ENCODE measurements at places on chromosomes 1 and 21.

DNA sequence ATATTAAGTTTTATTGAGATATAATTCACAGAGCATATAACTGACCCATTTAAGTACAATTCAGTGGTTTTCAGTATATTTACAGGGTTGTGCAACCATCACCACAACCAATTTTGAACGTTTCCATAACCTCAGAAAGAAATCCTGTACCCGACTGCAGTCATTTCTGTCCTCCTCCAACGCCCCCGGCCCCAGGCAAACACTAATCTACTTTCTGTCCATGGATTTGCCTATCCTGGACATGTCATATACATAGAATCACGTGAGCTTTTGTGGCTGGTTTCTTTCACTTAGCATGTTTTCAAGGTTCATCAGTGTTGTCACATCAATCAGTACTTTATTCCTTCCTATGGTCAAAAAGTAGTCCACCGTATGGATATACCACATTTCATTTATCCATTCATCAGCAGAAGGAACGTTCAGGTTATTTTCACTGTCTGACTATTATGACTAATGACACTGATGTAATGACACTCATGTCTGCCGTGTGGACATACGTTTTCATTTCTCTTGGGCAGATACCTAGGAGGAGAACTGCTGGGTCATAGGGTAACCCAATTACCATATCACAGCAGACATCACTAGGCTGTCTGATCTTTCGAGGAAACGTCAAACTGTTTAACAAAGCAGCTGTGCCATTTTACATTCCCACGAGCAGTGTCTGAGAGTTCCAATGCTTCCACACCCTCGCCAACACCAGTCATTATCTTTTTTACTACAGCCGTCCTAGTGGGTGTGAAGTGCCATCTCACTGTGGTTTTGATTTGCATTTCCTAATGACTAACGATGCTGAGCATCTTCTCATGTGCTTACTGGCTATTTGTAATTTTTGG, 30.8 kb downstream of the MRPL37 start:
- DNase-seq = peak; percentile 71

DNA sequence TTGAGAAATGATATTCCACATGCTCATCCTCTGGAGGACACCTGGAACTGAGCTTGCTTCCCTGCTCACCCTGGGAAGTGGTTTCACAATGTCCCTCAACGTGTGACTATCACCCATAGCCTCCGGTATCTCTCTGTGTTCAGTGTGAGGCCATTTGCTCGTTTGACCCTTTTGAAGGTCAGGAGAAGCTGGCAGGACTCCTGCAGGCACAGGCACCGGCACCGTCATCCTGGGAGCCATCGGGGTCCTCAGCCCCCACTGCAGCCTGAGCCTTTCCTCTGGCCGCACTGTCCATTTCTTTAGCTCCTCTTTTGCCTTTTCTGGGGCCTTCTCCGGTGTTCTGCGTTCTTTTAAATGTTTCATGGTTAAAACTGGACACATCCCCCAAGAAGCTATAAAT, 159.6 kb upstream of the COL6A1 start:
- no peak for DNase-seq

GRCh38 chr21:43203591-43203990, 34.8 kb downstream of the CRYAA start:
- DNase-seq = no peak

DNA sequence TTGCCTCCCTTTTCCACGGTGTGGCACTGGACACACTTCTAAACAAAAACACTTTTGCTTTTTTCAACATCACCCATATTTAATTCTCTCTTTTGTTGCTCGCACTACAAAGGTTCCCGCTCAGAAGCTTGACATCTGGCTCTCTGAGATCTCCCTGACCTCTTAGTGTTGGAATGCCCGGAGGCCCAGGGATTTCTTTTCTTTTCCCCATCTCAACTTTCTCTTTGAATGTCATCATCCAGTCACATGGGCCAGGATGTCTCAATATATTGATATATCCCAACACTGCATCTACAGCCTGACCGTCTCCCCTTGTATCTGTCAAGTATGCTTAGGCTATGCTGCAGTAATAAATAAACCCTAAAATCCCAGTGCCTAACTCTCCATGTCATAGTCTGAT, 54.3 kb upstream of the DESI2 start:
- DNase-seq = no peak

DNA sequence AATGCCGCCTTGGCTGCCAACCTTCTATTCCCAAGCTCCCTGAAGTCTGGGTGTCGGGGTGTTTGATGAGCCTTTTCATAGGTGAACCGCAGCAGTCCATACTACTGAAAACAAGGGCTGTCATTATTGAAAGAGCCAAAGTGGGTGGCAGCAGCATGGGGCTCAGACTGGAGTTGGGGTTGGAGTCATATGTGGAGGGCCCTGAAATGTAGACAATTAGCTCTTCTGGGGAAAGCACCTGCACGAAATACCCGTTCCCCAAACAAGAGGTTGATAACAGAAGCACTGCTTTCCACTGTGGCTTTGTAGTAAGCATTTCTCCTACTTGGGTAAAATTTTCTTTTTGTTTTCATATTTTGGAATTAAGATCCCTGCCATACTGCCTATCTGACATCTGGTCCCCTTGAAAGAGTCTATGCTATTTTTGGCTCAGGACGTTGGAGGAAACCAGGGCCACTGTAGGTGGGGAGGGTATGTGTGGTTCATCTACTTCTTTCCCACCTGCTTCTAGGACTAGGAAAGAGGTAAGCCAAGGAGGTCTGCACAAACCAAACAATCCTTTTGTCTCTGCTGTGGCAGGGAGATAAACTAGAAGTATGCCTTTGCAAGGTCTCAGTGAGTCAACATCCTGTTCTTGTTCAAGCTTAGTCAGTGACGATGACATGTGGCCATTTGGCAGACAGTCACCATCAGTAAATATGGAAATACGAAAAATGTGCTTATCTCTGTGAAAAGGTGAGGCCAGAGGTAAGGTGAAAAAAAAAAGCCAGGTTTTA, 197.0 kb upstream of the UBE2U start:
- DNase-seq = no peak

- DNase-seq = peak; percentile 46
These were observed 13.0 kb downstream of the RCC1 start for GRCh38 chr1:28518745-28519341.

- no peak for DNase-seq
These were observed 25.0 kb upstream of the COL18A1 start for GRCh38 chr21:45379901-45380330.

DNA sequence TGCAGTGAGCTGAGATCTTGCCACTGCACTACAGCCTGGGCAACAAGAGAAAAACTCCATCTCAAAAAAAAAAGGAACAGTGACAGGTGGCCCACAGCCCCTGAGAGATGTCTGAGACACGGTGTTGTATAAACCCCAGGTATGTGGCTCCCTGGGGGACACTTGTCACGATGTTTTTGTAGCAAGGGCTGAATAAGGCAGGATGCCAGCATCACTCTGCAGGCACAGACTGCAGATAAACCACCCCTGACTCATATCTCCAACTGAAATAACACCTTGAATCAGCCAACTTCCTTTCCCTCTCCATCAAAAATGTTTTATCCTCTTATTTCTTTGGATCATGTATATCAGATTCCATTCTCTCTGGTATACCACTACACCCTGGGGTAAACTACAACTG, 52.5 kb downstream of the NMNAT2 start:
- no peak for DNase-seq

- no peak for DNase-seq
These were observed 3.2 kb upstream of the TNFRSF8 start for GRCh38 chr1:12059722-12060464.

GRCh38 chr1:29152046-29152805, 28.5 kb upstream of the TMEM200B start:
- no peak for DNase-seq

DNA sequence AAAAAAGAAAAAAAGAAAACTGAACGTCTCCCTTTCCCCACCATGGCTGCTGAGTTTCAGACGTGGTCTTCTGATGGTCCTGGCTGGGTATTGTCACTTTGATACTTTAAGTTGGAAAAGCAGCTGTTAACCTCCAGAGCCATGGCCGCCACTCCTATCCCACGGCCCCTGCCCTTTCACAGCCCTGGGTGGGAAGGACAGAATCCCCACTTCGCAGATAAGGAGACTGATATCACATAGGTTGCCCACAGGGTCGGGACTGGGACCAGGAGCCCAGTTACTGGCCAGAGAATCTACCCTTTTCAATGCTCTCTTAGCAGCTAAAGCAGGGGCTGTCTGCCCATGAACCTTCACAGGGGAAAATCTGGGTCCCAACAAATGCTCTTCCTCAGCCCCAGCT, 16.8 kb downstream of the BMP8A start:
- no peak for DNase-seq

GRCh38 chr1:96238426-96238825, 483.2 kb upstream of the PTBP2 start:
- DNase-seq = no peak

DNA sequence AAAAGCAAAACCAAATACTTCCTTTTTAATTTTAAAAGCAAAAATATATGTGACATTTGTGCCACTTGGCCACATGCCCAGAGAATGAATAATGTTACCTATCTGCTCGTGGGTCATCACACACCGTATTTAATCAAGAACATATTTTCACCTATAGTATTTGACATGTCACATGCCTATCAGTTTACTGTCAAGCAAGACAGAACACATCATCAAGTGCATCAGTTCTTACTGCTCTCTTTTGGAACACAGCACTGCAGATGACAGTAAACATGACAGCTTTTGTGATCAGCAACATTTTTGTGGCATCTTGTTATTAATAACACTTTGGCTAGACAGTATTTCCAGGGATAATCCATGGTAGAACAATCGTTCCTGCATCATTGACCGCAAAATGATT, 134.4 kb downstream of the LRRC7 start:
- DNase-seq = no peak

DNA sequence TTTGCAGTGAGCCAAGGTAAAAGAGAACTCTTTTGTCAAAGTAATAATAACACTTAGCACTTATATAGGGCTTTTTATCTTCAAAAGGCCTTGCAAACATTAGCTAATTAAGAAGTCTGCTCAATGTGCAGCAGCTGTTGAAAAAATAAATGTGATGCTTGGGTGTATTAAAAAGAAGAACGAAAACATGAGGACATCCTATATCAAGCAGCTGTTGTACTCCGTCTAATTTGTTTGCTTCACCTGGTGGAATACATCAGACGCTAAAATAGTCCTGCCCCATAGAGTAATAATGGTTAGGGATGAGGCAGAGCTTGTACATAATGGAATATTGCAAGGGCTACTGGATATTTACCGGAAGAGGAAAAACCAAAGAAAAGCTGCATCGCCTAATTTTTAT, 299.5 kb downstream of the ST6GALNAC3 start:
- no peak for DNase-seq

DNA sequence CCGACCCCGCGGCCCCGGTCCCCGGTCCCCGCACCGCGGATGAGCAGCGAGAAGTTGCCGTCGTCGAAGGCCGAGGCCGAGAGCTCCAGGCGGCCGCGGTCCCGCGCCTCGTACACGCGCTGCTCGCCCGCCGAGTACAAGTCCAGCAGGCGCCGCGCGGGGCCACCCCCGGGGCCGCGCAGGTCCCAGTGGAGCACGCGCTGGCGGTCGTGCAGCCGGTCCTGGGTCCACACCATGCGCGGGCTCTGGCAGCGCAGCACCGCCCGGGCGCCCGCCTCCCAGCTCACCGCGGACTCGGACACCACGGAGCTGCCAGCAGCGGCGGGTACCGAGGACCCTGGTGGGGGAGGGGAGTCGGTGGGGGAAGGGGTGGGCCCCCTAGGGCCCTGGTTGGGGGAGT, 2.9 kb downstream of the MXRA8 start:
- no peak for DNase-seq
